HEK293T (cell line): ENCODE measurements at places on chromosomes 3 and 15.

DNA sequence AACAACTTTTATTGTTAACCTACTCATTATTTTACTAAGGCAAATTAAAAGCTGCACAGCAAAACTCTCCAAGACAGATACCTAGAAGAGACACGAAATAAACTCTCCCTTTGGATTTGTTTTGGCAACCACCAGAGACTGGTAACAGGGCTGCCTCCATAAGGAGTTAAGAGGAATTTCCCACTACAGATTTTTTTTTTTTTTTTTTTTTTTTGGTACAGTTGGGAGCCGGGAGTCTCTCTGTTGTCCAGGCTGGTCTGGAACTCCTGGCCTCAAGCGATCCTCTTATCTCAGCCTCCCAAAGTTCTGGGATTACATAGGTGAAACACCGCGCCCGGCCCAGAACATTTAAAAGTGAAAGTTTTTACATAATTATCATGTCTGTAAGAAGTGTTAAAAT, 73.6 kb upstream of the VGLL4 start:
- no peak for DNase-seq

- no peak for DNase-seq
These were observed 1018.2 kb downstream of the DIPK2A start for GRCh38 chr3:144989807-144990206.

GRCh38 chr3:64808061-64808460, 120.3 kb upstream of the ADAMTS9 start:
- DNase-seq, result no peak

GRCh38 chr3:131705558-131706051, 202.8 kb upstream of the MRPL3 start:
- DNase-seq, result no peak

DNA sequence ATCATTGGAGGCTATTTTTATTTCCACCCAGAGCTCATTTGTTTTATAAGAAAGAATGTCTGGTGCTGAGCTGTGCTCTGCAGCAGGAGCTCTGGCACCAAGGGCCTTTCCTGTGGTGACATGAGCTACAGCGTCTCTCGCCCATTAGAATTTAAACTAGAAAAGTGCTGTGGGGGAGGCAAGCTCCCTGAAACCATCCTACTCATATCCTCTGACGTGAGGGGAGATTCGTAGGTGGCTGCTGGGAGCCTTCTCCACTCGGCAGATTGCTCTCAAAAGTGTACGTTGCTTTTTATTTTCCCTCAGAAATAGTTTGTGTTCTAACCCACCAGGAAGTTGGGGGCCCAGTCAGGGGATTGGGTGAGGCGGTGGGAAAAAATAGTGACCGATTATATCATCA, 76.3 kb upstream of the ARHGEF3 start:
- no peak for DNase-seq

GRCh38 chr3:31522152-31522551, 10.6 kb upstream of the STT3B start:
- DNase-seq, result no peak

DNA sequence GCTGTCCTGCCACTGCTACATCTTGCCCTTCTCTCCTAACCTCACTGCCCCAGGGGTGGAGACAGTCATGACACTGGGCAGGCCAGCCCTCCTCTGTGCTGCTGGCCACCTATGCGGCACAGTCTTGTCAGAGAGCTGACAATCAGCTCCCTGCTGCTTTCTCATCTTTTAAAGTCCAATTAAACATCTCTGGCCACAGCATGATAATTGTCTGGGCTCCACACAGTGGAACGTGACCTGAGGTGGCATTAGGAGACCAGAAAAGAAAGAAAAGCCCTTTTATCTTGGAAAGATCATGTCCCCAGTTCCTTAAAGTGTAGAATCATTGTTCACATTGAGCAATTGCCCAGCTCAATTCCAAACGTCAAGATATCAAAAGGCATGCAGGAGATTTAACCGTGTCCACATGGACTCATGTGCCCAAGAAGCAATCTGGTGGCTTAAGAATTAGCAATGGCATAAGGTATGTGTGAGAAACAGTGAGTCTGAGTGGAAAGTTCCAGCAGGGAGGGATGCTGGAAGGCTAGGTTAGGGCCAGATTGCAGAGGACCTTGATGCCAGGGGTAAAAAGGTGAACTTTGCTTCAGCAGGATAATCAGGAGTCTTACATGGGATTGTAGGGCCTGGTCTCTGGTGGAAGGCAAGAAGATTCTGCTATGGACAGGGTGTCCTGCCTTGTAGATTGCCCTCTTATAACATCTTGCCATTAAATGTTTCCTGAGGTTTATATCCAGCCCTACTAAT, 15.3 kb upstream of the CACNA1D start:
- DNase-seq, result no peak

DNA sequence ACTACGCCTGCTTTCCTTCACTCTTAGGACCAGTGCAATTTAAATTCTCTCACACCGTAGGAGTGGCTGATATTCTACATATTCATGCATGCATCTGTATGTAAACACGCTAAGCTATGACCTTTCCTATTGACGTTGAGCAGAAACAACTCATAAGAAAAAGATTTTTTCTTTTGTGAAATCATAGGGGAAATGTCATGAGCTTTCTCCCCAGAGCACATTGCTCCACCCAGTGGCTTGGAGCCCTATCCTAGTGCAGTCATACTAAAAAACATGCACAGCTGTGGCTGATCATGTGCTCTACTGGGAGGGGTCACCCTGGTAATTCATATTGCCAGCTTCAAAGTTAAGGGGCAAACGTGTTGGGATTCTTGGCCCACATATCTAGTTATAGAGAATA, 1.8 kb upstream of the MESD start:
- DNase-seq, result no peak

DNA sequence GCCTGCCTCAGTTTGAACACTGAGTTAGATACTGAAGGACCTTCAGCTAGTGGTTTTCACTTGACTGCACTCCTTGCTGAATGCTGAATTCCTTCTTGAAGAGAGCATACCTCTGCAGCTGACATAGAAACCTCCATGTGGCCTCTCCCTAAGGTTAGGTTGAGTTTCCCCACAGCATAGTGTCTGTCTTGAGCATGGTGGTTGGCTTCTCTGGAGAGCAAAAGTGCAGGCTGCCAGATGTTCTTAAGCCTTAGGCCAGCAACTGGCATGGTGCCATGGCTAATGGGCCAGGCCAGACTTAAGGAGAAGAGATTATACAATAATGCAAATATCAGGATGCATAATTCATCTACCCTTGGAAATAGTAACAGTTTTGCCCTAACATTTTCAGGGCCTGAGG, 545.6 kb upstream of the ZNF385D start:
- no peak for DNase-seq

- DNase-seq, result no peak
These were observed 276.7 kb upstream of the TBC1D5 start for GRCh38 chr3:18019161-18019495.

GRCh38 chr3:55405436-55405835, 81.7 kb downstream of the WNT5A start:
- peak; percentile 42 for DNase-seq
